Motor neuron (in vitro differentiated cells): ENCODE measurements at places on chromosomes 2 and 18.

DNA sequence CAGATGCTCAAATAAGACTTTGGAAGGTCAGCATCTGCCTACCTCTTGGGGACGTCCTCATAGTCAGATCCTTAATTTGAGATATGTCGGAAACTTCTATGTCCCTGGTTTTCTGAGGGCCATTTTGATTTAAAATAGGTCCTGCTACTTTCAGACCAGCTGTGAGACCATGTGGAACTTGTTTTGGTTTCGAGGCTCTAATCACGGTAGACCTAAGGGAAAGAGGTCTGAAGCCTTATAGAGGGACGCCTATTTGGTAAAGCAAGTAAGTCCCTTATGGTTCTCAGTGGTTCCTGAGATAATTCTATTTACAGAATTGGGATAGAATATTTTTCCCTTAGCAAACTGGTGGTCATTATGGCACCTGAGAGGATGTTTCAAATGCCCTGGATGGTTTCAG is 75.1 kb downstream of the RFTN2 start:
- ATAC-seq = no peak

- peak; percentile 89 for ATAC-seq
Observed at GRCh38 chr18:61856678-61857077, 36.1 kb downstream of the RNF152 start.

DNA sequence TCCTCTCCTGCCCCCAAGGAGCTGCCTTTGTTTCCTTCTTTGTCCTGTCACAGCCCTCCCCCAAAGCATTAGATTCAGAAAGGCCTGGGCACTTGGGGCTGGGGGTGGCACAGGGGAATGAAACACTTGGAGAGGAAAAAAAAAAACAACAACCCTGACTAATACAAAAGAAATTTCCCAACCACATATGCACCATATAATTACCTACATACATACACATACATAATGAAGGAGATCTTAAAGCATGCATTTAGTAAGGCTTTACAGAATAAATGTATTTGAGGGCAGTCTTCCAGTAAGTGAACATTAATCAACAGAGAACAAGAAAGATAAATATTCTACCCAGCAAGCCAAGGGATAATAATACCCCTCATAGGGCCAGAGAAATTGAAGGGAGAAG is 70.0 kb upstream of the PPP1CB start:
- ATAC-seq = no peak

GRCh38 chr18:10265560-10266333 is 188.7 kb upstream of the APCDD1 start:
- ATAC-seq = no peak

- ATAC-seq = no peak
Observed at GRCh38 chr2:237624565-237624964, 2.8 kb upstream of the LRRFIP1 start.

DNA sequence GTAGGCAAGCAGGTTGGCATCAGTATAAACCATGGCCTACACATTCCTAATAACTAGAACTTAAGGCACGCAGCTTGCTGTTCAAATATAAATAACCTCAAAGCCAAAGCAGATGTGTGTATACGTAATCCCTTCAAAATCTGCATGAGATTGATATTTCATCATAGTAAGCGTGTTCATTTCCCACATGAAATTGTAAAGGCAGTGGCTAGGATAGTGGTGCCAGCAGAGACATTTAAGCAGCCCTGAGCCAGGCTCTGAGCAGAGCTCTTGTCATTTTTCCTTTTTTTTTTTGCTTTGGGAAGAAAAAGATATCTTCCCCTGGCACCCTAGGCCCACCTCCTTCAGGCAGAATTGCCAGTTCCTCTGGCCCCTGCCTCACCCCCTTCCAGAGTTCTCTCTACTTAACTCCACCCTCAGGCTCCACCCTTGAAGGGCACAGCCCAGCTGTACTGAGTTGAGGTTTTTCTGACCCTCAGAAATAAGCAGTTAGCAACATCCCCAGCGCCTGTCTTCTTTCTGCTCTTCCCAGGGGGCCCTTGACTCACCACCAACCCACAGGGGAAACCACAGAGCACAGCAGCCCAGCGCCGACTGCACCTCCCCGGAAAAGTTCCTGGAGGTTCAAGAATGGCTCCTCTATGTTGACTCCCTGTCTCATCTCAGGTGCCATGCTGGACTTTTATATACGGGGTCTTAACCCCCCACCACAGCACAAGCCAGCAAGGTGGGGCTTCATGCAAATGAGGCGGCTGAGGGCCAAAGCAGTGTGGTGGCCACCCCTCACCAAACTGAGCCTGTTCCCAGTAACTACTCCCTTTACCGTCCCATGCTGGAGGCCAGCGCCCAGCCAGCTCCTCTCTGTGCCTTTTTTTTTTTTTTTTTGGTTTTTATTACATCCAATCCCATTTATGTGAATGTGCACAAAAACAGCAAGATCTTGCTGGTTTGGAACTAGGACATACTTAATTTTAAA is 84.7 kb downstream of the EHD3 start:
- ATAC-seq = peak; percentile 66

DNA sequence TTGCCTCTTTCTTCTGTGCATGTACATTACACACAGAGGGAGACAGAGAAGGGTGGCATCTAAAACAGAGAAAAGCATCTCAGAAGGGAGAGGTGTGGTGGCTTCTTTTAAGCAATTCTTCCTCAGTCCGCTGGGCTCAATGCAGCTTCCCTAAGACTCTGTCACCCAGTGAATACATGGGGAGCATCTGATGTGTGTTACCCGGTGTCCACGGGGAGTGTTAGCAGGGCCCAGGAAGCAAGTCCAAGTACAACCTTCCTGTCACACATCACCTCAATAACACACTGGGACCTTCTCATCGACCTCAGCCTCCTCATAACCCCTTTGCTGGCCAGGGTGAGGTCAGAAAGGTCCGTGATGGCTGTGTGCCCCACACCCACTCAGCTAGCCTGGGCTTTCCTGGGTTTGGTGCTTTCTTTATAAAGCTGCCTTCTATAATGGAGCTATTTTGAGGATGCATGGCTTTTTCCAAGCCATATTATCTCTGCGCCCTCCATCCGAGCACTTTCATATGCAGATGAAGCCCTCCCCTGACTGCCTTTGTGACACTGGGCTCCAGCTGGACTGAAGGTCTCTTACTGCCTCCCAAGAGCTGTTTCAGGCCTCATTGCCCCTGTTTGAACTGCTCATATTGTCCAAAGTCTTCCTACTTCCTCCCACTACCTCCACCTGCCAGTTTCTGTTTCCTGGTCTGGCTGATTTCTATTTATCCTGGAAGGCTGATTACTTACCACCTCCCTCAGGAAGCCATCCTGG is 21.4 kb downstream of the TNFRSF11A start:
- peak; percentile 22 for ATAC-seq

- no peak for ATAC-seq
Observed at GRCh38 chr18:39435996-39436395, 1870.4 kb upstream of the CELF4 start.

- no peak for ATAC-seq
Observed at GRCh38 chr18:39487932-39488331, 1922.3 kb upstream of the CELF4 start.

- ATAC-seq = no peak
Observed at GRCh38 chr2:151241224-151241623, 20.4 kb downstream of the RBM43 start.

DNA sequence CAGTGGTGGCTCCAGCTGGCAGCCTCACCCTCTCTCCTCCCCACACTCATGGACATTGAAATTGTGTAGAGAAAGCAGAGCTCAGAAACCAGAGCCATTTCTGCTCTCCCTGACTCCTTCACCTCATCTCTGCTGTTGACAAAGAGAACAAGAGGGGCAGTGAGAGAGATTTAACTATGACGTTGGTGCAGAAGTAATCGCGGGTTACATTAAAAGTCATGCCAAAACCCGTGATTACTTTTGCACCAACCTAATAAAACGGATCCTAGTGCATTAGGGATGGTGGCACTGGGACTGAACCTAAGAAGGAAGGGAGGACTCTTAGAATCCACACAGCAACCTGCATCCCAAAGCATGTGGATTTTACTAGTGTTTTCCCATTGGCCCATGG is 113.3 kb upstream of the CDC42EP3 start:
- no peak for ATAC-seq

- ATAC-seq = no peak
Observed at GRCh38 chr2:129118296-129118695, 799.6 kb upstream of the HS6ST1 start.

GRCh38 chr18:45423659-45424058 is 191.6 kb upstream of the SLC14A2 start:
- ATAC-seq = peak; percentile 96

GRCh38 chr2:235630718-235631296 is 137.0 kb downstream of the AGAP1 start:
- peak; percentile 92 for ATAC-seq

GRCh38 chr2:85994897-85995647 is 106.3 kb upstream of the ST3GAL5 start:
- no peak for ATAC-seq

- peak; percentile 74 for ATAC-seq
Observed at GRCh38 chr2:172726172-172726735, 9.4 kb upstream of the RAPGEF4 start.

DNA sequence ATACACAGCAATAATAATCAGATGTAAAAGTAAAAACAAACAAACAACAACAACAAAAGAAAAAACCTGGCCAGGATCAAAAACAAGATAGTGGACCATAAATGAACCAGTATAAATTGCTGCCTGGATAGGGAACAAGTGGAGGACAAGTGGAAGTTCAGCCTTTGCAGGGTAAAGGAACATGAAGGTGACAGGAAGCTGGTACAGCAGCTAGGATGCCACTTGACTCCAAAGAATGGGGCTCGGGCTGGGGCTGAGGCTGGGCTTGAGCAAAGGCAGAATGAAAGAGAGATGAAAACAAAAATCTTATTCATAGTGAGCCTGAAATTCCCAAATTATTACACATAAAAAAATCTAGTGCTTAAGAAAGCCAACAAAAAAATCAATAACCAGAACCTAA is 146.5 kb downstream of the CDH2 start:
- no peak for ATAC-seq

GRCh38 chr18:11514267-11514666 is 95.1 kb upstream of the SLC35G4 start:
- peak; percentile 15 for ATAC-seq

GRCh38 chr2:96954011-96954846 is 32.2 kb downstream of the FAM178B start:
- no peak for ATAC-seq

GRCh38 chr18:44996261-44996660 is 315.6 kb downstream of the SETBP1 start:
- no peak for ATAC-seq

- peak; percentile 33 for ATAC-seq
Observed at GRCh38 chr2:241218131-241219029, 29.9 kb downstream of the ANO7 start.

DNA sequence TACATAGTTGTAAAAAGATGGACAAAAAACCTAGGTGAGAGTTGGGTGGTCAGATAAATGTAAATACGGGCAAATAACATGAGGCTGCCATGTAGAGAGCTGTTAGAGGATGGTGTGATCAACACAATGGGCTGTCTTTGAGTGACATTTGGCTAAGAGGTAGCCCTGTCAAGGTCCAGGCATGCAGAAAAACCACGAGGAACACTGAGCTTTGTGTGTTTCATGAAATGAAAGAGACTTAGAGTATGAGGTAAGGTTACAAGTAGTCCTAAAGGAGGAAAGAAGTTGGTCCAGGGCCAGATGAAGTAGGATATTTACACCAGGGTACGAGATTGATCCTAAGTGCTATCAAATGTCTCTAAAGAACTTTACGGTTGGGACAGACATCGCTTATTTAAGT is 160.9 kb downstream of the RDH14 start:
- ATAC-seq = no peak

DNA sequence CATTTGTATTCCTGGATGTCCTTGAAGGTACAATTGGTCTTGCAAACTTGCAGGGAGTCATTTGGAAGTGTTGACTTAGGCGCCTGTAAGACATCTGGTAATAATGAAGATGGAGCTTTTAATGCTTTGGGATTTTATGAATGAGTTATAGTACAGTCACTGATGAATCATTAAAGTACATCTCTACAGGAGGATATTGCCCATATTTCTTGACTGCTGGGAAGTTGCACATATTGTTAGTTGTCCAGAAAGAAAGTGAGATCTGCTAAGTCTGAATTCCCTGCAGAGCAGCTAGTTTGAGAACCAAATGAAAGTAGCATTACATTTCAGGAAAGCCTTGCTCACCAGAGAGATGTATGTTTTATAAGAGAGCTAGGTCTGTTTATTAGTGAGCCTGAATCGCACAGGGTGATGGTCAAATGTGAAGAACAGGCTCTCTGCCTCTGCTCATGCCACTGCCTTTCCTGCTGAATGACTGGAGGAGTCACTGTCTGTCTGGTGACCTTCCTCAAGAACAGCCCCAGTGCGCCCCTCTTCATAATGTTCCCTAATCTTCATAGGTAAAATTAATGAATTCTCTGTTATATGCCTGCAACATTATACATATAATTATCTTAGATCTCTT is 138.9 kb upstream of the KLHL14 start:
- peak; percentile 89 for ATAC-seq

DNA sequence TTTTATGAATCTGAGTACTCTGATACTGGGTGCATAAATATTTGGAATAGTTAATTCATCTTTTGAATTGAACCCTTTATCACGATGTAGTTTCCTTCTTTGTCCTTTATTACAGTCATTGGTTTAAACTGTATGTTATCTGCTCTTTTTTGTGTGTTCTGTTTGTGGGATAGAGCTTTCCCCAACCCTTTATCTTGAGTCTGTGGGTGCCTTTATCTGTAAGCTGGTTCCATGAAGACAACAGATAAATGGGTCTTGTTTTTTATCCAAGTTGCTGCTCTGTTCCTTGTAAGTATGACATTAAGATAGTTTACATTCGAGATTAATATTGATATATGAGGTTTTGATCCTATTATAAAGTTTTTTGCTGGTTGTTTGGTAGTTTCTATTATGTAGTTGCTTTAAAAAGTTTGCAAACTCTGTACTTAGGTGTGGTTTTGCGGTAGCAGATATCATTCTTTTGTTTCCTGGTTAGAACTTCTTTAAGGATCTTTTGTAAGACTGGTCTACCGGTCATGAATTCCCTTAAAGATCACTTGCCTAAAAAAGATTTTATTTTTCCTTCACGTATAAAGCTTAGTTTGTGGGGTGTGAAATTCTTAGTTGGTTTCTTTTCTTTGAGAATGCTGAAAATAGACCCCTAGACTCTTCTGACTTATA is 1451.3 kb upstream of the SLC39A10 start:
- no peak for ATAC-seq

DNA sequence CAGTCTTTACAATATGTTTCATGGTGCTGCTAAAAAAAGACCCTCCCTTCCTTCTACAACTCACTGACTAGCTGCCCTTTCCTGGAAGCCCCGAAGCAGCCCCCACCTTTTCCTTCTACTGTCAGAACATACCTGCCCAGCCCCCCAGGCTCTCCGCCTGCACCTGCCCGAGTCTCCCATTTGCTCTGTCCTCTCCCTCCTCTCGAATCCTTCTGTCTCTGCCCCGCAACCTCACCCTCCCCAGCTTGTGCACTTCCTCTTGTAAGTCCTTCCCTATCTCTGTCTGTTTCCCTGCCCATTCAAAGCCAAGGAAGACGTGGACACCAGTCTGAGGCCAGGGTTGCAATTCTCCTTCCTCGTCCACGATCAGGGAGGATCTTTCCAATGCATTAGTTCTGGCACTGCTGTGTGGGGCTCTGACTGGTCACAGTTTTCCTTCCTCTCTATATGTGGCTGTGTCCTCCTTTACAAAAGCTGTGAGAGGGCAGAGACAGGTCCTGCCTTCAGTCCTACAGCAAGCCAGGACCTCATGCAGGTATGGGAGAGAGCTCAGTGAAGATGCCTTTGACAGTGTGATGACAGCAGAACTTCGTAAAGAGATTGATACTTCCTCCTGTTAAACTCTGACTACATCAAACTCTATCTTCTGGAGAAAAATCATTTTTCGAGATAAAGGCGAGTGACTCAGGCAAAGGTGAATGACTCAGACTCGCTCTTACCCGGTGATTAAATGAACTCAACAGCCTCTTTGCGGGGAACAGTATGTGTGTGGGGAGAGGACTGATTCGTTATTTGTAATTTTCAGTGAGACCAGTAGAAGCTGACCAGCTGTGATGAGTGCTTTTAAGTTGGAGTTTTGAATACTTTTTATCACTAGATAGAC is 14.2 kb downstream of the TNFRSF11A start:
- ATAC-seq = peak; percentile 36
